ENCODE measurements at places on chromosomes 4 and X.

DNA sequence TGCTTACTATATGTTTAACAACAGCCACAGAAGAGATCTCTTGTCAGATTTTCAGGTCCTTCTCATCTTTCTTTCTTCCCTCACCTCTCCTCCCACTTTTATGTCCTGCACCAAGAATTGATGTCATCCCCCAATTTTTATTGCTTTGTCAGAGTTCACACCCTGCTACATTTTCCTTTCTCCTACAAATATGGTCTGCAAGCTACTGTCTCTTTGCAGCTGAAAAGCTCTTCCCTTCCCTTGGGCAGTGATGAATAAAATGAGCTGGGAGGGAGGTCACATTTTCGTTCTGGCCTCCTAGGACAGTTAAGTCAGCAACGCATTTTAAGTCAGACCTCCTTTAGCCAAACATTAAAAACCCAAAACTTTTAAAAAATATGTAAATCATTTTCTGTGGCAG, 26.7 kb upstream of the VEGFD start:
- DNase-seq: no peak

GRCh38 chr4:113635739-113636437, 125.7 kb downstream of the CAMK2D start:
- DNase-seq: peak; percentile 86

DNA sequence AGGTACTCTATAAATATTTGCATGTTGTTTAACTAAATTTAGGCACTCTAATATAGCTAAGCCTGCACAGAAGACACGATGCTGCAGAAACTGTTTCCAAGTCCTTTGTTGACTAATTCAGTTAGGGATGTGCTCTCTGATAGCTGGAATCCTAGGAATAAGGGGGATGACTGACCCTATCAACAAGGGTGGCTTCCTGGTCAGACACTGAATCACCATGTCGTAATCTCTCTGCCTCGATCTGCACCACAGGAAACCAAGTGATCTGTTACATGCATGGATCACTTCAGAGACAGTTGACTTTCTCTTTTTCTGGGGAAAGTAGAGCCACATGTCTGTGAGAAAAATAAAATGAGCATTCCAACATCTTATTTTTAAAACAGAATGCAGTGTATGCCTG, 169.1 kb downstream of the GUCY2F start:
- no peak for DNase-seq

DNA sequence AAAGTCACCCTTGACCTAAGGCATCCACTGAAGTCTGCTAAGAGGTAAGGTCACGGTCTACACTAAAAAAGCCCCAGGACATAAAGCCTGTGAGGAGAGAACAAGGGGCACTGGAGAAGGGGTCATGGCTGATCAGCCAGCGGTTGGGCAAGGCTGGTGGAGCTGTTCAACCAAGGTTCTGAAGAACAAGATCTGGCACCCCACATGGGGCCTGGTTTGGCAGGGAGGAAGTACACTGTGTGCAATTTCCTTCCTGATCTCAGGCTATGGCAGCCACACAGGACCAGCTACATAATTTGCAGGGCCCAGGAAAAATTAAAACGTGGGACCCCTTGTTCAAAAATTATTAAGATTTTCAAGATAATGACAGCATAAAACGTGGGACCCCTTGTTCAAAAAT, 14.1 kb upstream of the BRS3 start:
- DNase-seq: no peak

- no peak for DNase-seq
Measured at GRCh38 chrX:48003367-48003757, 427 bp downstream of the ZNF182 start.

DNA sequence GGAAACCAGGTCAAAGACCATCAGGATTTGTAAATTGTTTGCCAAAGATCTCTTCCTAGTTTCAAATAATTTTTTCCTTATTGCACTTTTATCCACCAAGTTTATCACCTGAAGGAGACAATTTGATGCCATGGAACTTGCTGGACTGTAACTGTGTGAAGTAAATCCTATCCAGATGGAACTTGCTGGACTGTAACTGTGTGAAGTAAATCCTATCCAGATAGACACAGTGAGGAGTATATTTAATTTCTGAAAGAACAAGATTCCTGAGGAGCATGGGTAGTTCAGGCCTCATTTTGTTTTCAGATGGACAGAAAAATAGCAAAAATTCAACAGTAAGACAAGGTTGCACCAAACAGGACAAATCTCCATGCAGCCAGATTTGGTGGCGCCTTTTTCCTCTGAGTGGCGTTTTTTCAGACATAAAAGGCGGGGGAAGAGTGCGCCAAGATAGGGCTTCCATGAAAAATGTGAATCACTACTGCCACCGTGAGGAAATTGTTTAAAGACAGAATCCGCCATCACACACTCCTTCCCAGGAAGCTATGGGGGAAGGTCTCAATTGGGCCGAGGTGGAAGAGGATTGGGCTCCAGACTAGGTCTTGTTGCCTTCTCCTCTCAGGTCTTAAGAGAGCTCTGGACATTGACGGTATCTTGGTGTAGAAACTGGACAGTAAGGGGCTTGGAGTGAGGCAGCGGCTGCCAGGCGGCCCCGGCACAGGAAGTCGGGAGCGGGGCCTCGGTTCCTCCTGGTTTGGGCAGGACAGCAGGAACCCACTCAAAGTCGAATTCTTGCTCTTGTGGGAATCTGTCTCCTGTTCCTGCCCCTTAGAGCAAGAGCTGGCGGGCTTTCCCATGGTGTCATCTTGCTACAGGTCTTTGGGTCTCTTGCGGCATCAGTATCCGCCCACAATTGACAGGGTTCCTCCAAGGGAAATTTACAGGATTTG, 234.7 kb downstream of the OR13H1 start:
- DNase-seq: peak; percentile 76

- no peak for DNase-seq
Measured at GRCh38 chr4:169984173-169984572, 42.0 kb downstream of the MFAP3L start.

DNA sequence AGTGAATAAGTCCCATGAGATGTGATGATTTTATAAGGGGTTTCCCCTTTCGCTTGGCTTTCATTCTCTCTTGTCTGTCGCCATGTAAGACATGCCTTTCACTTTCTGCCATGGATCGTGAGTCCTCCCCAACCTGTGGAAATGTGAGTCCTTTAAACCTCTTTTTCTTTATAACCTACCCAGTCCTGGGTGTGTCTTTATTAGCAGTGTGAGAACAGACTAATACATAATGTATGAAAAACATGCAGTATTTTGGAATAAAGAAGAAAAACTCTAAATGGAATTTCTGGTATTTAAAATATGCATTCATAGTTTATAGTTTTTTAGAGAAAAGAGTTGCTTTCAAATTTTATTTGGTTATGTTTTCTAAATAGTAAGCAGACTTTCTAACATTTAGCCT, 360.7 kb downstream of the PCDH7 start:
- DNase-seq: peak; percentile 19

- no peak for DNase-seq
Measured at GRCh38 chrX:19595043-19595677, 79.9 kb upstream of the MAP3K15 start.

DNA sequence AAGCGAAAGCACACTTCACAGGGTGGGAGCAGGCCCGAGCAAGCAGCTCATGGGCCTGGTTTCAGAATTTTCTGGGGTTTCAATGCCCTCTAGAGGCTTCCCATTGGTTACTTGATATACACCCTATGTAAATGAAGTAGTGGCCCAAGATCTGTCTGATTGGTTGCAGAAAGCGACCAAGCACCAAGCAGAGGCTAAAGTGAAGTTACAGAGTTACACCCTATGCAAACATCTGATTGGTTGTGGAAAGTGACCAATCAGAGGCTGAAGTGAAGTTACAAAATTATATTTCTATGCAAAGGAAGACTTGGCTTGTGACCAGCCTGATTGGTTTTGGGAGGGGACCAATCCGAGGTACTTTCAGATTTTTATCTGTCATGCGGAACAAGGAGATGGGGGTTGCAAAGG, 8.2 kb downstream of the FHIP1A start:
- DNase-seq: no peak

DNA sequence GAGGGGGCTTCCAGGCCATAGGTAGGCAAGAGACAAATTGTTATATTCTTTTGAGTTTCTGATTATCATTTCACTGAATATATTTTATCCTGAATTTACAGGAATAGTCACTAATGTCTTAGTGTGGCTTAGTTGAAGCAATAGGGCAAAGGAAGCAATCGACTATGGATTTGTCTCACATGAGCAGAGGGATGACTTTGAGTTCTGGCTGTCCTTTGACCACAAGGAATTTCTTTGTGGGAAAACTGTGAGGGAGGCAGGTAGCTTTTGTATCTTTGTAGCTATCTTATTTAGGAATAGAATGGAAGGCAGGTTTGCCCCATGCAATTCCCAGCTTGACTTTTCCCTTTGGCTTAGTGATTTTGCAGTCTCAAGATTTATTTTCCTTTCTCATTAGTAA, 207.3 kb upstream of the ANXA10 start:
- DNase-seq: peak; percentile 16

DNA sequence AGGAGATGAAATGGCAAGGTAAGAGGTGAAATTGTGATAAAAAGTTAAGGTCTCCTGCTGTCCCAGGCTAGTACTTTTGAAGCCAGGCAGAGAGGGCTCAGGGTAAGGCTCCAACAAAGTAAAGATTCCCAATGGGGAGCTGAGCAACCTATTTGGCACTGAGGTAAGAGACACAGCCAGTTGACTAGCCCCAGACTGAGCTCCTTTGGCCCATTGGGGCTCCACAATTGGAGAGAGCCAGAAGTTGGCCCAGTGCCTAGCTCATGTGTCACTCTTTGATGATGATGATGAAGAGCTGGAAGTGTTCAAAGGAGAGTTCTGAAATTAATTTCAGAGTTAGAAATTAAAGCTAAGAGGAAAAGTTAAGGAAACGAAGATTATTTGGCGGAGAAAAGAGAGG, 94.6 kb downstream of the RLIM start:
- no peak for DNase-seq

DNA sequence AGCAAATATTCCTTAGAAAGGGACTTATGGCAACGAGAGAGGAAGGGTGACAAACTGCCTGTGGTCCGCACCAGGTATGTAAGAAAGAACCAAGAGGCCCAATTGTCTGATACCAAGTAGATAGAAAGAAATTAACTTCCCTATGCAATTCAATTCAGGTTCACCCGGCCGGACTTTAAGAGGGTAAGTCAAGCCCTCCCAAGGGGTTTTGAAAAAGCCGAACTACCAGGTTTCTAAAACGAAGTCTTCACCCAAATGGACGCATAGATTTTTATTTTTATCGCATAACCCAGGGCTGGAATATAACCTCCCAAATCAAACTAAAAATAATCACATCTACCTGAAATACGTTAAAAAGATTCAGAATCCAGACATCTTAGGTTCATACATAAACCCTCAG, 1.6 kb upstream of the MAB21L2 start:
- no peak for DNase-seq

DNA sequence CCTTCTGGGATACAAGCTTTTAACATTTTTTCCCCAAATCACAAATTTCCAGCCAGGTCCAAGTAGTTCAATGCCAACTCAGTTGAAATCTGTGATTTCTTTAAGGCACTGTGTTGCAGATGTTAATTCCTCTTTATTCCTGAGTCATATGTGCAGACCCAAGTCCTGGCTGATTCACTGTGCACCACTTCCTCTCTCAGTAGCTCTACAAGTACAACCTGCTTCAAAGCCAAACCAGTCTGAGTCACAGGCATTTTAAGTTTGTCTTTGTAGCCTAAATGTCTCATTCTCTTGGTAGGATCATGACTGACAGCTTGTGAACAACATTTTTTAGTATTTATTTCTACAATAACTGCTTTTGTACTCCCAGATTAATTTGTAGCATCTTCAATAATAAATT, 165.6 kb upstream of the S100G start:
- DNase-seq: peak; percentile 97

DNA sequence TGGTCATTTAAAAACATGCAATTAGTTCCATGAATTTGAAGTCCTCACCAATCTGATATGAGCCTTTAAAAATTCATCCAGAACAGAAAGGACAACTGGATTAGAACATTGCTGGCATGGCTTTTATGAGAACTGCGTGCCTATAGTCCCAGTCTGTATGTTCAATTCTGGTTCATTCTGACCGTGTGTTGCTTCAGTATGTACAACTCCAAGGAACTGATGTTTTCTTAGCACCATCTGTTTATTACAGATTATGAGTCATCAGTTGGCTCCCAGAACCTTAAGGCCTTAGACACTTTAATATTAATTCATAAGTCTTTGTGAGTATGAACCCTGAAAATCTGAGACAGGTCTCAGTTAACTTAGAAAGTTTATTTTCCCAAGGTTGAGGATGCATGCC, 115.0 kb downstream of the CEP44 start:
- DNase-seq: peak; percentile 68

DNA sequence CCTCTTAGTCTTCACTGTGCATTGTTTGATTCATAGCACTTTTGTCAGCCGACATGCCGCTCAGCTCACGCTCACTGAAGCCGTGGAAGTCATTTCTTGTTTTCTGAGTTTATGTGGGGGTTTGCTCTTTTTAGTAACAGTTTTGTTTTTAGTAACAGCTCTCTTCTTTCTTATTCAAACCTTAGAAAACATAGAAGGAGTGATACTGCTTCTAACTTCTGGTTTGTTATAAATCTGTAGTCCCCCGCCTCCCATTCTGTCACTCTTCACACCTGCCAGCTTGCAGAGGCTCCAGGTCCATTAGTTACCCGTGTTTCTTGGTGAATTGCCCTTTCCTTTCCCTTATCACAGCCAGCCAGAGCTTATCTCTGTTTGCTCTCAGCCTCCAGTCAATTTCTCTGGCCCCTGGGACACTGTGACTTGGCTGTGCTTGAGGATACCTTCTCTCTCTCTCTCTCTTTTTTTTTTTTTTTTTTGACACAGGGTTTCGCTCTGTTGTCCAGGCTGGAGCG, 50.5 kb downstream of the GRK4 start:
- no peak for DNase-seq

- no peak for DNase-seq
Measured at GRCh38 chr4:155506745-155507144, 130.0 kb upstream of the MAP9 start.

- DNase-seq: no peak
Measured at GRCh38 chrX:18997916-18998315, 14.0 kb upstream of the PHKA2 start.

DNA sequence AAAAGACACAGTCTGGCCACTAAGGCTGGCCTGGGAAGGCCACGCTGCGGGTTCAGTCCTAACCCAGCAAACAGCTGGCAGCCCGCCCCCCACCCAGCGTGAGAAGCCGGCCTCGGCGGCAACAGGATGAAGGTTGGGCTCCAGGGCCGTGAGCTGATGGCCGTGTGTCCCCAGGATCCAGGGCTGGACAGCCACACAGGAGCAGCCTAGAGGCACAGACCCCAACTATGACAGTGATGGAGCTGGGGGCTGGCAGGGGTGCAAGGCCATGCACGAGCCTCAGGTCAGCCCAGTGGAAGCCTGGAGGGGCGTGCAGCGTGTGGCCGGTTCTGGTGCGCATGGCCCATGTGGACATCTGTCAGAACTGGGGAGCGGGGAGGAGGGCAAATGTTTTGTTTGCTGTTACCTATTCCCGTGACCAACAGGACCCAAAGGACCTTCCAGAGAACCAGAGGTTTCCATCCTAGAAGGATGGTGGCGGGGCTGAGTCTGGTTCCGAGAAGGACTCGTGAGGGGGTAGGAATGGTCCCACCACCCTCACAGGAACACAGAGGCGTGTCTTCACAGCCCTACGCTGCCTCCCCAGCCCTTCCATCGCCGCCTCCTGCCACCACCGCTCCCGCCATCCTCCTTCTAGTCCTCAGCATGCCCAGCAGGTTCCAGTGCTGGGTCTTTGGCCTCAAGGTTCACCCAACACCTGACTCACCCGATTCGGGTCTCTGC, 46.5 kb downstream of the ZFYVE28 start:
- no peak for DNase-seq
